ENCODE measurements at places on chromosomes 1 and 21. TPM values are rescaled to one million over a fixed set of nuclear protein-coding genes. Genes with fewer than 3 reads are reported as not detected.
A peak's percentile ranks its signal among the peaks of the same experiment; 100 is the strongest.

DNA sequence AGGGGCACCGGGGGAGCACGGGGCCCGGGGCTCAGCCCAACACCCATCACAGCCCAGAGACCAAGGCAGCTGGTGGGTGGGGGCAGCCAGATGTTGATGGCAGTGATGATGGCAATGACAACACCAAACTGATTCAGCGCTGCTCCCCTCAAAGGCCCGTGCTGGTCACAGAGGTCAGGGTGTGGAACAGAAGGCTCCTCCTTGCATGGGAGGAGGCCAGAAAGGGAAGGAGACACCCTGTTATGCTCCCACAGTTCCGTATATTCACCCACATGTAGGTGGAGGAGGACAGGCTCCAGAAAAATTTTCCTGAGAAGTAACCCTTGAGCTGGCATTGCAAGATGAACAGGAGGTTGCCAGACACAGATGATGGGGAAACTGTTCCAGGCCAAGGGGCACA is 414 bp downstream of the GUCA2B start:
- DNase-seq = no peak

DNA sequence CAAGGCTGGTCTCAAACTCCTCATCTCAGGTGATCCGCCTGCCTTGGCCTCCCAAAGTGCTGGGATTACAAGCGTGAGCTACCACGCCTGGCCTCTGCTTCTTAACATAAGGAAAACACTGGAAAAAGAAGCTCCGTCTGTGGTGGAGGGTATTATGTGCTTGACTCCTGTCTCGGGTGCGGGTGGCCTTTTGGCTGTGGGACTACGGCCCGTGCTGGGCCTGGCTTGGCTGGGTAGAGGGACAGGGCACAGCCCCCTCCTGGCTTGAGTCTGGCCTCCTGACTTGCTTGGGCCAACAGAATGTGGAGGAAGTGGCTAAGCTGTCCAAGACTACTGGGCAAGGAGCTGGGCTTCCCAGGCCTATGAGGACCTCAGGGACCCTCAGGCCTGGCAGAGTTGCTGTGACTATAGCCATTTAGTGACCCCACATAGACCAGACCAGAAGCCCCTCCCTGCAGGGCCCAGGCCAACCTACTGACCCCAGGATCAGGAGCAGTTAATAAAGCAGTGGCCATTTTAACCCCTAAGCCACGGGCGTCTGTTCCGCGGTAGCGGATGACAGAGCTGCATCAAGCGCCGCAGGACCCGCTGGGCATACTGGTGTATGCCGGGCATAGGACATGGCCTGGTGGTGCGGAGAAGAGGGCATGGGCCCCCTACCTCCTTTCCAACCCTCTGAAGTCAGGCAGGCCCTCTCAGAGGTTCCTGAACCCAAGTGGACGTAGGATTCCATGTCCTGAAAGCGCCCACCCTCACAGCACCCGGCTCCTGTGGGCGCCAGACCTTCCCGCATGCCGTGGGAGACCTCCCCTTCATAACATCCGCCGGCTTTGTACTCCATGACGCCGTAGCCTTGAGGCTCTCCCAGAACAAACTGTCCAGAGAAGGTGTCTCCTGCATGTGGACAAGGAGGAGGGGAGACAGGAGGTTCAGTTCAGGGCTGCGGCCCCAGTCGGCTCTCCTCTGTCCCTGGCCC is 4.4 kb downstream of the MORN1 start:
- DNase-seq = no peak

GRCh38 chr1:20112279-20113000 is 6.9 kb downstream of the PLA2G2D start:
- no peak for DNase-seq

DNA sequence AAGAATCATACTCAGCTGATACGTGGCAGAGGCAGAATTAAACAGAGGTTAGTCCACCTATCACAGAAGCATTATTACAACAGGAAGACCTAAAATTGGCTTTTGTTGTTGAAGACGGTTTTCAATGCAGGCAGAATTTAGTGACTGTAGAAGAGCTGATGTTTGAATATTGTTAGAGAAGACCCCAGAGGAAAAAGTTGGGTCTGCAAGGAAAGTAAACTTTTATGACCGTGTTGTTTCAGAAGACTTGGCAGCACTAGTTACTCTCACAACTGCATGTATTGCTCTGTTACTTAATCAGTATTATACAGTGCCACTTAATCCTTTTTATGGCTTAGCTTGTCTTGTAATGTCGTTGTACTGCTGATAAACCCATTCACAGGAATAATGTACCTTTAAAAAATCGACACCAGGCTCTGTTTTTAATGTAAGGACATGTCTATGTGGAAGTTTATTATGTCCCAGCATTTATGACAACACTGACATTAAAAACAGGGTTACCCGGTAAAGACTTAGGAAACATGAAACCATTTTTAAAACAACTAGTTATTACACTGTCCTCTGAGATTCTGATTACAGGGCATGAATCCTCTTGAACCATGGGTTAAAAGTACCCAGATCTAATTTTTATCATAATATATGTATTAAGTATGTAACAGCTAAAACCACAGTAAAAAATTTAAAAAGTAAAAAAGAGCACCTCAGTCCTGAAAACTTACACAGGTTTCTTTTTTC is 235.4 kb downstream of the TTLL7 start:
- no peak for DNase-seq

Gene C1QC
- total RNA-seq = not detected

Gene PADI2
- not detected for total RNA-seq

Gene BNIPL
- total RNA-seq = 0.75 TPM

DNA sequence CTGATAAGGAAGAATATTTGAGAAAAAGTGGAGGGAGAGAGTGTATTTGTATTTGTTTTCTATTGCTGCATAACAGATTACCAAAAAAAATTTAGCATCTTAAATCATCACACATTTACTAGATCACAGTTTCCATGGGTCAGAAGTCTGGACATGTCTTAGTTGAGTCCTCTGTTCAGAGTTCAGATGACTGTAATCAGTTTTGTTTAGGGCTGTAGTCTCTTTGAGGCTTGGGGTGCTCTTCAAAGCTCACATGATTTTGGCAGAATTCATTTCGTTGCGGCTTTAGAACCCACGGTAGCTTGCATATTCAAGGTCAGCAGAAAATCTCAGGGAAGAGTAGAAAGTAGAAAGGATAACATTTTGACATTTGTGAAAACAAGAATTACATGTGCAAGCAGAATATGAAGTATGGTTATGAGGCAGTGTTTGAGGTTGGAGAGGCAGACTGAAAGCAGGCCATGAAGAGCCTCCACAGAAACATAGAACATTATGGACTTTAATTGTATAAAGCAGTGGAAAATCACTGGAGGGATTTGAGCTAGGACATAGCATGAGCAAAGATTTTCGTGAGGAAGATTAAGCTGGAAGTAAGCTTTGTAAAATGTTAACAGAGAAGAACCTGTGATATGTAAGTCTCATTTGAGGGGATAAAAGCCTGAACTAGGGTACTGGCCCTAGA is 110.6 kb upstream of the GPR52 start:
- DNase-seq = no peak

DNA sequence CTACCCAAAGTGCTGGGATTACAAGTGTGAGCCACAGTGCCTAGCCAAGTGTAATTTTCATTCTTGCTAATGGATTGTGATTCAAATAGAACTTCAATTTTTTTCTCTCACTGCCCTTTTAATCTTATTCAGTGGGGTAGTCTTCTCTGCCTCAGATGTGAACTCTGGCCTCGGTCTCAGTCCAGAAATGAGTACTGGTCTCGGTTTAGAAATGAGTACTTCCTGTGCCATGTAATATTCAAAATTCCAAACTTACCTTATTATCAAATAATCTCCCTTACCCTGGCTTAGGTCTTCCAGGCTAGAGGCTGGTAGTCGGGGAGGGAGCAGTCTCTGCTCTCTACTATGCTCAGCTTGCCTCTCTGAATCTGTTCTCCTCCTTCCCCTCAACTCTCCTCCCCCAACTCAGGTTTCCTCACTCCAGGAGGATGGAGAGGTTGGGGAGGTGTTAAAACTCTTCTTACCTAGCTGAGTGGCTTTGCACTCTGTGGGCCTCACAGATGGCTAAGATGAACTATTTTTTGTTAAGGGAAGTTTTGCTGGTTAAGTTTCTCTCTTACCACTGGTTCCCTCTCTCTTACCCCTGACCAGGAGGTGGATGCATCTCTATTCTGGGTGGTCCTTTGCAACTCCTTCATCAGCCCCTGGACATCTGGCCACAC is 4.8 kb upstream of the SLAMF9 start:
- DNase-seq = no peak

DNA sequence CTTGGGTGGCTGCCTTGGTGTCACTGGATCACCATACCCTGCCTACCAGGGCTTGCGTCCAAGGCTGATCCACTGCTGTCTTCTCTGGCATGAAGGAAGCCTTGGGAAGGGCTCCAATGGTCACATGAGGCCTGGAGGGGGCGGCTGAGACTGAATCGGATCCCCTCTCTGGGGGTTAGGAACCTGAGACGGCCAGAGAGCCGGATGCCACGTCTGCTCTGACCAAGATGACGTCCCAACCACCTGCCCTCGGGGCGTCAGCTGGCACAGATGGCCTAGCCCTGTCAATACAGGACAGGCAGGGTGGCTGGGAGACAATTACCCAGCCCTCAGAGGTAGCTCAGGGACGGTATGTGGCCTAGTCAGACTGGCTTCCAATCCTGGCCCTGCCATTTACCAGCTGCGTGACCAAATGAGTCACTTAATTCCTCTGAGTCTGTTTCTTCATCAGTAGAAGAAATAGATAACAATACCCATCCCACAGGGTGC is 5.4 kb downstream of the TRIM62 start:
- no peak for DNase-seq

GRCh38 chr1:232694475-232694874 is 64.5 kb upstream of the SIPA1L2 start:
- DNase-seq = no peak

DNA sequence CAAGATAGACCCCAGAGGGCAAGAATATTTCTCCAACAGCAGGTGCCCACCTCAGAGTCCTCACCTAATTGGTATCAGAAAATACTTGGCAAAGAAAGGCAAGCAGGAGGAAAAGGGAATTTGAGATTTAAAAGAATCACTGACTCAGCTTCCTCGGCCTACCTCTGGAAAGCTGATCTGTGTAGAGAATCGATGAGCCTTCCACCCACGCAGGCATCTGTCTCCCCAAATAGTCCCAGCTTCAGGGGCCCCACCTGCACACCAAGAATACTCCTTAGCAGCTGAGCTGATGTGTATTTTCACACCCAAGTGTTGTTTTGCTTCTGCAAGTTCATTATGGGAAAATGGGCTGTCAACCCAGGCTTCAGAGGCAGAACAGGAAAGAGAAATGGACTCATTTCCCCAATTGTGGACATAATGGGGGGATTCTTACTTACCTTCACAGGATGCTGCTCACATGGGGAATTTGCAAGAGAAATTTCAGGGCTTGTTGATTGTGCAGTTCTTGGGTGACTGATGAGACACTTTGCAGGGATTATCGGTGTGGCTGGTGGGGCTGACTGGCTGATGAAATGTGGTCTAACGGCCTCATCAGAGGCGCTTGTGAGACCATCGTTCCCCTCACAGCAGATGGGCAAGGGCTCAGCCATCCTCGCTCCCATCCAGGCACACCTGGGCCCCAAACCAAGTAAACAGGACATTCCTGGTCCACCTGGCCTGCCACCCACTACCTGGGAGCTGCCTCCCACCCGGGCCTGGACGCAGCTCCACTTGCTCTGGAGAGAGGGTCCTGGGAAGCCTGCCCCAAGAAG is 436.3 kb downstream of the PTPRU start:
- peak; percentile 22 for DNase-seq

GRCh38 chr1:222893255-222893654 is 78.4 kb downstream of the DISP1 start:
- no peak for DNase-seq

All from SJSA1 (cell line).